ENCODE measurements at places on chromosomes 3 and 15. TPM values are rescaled to one million over a fixed set of nuclear protein-coding genes. Genes with fewer than 3 reads are reported as not detected.

DNA sequence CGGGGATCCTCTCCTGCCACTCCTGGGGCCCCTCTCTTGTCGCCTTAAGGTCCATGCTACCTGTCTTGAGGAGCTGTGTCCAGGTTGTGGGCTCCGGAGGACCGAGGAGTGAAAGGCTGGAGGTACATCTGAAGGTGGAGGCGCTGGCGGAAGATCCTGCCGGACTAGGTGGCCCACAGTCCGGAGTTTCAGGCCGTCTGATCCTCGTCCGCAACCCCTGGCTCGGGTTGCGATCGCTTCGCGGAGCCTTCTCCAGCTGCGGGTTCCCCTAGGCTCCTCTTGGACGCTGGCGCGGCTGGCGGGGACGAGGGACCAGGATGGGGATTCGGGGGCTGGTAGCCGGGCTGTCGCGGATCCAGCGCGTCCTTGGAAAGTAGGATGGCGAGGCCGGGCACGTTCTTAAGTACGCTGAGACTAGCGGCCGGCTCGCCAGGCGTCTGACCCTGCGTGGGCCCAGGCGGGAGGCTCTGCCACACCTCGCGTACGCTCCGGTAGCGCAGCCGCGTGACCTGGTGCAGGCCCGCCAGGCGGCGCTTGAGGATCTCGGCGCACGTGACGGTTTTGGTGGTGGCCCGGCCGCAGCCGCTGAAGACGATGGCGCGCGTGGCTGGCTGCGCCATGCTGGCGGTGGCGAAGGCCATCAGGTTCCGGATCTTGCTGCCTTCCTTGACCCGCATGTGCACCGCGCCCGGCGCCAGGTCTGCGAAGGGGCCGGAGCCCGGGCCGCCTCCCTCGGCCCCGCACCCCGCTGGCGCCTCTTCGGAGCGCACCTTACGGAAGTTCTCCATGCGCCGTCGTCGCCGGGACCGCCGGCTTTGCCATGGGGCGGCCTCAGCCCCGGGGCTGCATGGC, 550 bp downstream of the RPP25 start:
- DNase-seq = peak; percentile 73
- peak overlapping the region; percentile 31 for H3K27ac ChIP-seq
- H3K4me1 ChIP-seq = peaks cover 42% of the 10 kb centered on the region

DNA sequence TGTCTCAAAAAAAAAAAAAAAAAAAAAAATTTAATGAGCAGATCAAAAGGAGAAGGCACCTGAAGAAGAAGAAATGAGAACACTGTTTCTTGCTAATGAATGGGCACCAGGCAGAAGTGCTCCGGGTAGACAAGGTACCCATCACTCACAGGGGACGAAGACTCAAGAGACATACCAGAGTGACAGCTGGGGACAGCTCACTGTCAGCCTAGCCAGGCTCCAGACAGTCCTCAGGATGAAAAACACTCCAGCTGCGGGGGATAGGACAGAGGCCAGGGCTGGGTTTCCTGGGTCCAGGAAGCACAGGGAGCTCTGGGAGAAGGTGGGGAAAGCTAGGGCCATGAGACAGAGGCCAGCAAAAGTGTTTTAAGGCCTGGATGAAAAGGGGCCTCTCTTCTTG, 48.5 kb upstream of the PARL start:
- no peaks in the 10 kb centered on the region for H3K4me1 ChIP-seq
- no peak for DNase-seq
- no peak overlapping the region for H3K27ac ChIP-seq
- no peak overlapping the region for H3K4me3 ChIP-seq
- peaks cover 2% of the 10 kb centered on the region for H3K36me3 ChIP-seq

GRCh38 chr15:73550190-73550589, 83.0 kb downstream of the NPTN start:
- H3K4me1 ChIP-seq = peaks cover 2% of the 10 kb centered on the region
- H3K27me3 ChIP-seq = no peaks in the 10 kb centered on the region

- no peak for DNase-seq
- H3K4me1 ChIP-seq = peaks cover 26% of the 10 kb centered on the region
- H3K36me3 ChIP-seq = no peaks in the 10 kb centered on the region
- no peak overlapping the region for H3K4me3 ChIP-seq
Measured at GRCh38 chr3:112605285-112605684, 35.7 kb downstream of the CCDC80 start.

The SLC6A1 gene
- not detected for total RNA-seq

The CAMP gene
- not detected for total RNA-seq

DNA sequence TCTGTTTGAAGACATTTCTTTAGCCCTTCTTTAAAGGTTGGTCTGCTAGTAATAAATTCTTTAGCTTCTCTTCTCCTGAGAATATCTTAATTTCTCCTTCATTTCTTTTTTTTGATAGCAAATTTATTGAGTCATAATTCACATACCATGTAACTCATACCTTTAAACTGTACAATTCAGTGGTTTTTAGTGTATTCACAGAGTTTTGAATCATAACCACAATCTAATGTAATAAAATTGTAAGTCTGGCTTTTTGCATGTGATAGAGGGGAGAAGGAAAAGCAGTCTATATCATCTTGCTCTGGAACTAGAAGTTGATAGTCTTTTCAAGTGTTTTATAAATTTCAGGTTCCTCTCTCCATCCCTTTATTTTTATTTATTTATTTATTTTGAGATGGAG, 81.3 kb downstream of the APBA2 start:
- DNase-seq = no peak
- no peak overlapping the region for H3K4me3 ChIP-seq
- no peaks in the 10 kb centered on the region for H3K4me1 ChIP-seq
- H3K27ac ChIP-seq = no peak overlapping the region

DNA sequence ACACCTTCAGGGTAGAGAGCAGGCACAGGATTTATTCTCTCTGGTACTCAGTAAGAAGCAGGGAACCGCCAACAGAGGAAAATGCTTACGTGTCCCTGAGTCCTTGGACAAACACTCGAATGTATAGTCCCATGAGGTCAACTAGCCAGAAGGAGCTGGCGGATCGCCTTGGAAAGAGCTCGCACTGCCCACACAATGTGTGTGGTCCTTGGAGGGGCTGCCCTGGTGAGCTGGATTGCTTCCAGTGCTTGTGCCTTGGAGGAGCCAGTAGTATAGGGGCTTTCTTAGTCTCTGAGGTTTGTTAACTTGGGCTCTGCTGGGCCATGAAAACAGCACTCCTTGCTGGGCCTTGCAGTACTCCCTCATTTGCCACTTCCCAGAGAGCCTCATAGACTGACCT, 40.7 kb upstream of the VILL start:
- no peak for DNase-seq
- no peak overlapping the region for H3K4me3 ChIP-seq
- peaks cover 2% of the 10 kb centered on the region for H3K36me3 ChIP-seq

DNA sequence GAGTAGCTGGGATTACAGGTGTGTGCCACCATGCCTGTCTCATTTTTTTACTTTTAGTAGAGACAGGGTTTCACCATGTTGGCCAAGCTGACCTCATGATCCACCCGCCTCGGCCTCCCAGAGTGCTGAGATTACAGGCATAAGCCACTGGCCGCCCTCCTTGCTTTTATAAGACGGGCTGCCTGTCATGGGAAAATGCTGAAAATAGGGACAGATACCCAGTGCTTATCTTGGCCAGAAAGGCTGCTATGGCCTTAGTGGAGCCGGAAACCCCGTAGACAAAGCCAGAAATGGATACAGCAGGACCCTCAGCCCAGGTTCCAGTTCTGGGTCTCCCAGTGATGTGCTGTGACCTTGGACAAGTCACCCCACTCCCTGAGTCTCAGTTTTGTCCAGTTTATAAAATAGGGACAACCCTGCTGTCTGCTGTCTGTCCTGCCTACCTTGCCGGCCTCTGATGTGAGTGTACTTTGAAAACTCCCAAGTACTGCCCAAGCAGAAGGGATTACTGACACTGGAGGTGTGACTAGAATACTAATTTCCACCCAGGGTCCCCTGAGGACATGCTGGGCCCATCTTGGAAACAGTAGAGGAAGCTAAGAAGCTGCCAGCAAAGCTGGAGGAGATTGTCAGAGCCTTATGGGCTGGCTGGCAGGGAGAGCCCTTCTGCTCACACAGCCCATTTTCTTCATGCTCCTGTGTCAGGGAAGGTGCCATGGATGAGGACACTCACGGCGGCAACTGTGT, 59.6 kb downstream of the BDH1 start:
- no peak overlapping the region for H3K27ac ChIP-seq
- no peak overlapping the region for H3K4me3 ChIP-seq
- no peaks in the 10 kb centered on the region for H3K4me1 ChIP-seq
- DNase-seq = no peak
- no peaks in the 10 kb centered on the region for H3K36me3 ChIP-seq

DNA sequence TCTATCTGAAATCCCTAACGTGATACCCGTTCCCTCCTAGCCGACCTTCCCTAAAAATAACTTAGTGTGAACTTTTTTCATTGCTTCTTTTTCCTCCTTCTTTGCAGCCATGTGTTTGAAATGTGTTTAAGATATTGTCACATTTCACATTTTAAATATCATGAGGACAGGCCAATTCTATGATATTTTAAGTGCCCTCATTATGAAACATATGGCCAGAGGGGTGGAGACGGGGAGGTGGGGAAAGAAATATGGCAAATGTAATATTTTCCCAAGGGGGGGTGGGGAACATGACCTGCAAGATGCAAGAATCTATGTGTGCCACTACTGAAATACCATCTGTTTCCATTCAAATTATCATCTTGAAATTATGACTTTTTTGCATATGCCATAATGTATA, 1039.2 kb downstream of the AGBL1 start:
- H3K27me3 ChIP-seq = no peaks in the 10 kb centered on the region
- no peak overlapping the region for H3K4me3 ChIP-seq
- H3K36me3 ChIP-seq = no peaks in the 10 kb centered on the region
- H3K4me1 ChIP-seq = no peaks in the 10 kb centered on the region
- no peak for DNase-seq
- no peak overlapping the region for H3K27ac ChIP-seq

DNA sequence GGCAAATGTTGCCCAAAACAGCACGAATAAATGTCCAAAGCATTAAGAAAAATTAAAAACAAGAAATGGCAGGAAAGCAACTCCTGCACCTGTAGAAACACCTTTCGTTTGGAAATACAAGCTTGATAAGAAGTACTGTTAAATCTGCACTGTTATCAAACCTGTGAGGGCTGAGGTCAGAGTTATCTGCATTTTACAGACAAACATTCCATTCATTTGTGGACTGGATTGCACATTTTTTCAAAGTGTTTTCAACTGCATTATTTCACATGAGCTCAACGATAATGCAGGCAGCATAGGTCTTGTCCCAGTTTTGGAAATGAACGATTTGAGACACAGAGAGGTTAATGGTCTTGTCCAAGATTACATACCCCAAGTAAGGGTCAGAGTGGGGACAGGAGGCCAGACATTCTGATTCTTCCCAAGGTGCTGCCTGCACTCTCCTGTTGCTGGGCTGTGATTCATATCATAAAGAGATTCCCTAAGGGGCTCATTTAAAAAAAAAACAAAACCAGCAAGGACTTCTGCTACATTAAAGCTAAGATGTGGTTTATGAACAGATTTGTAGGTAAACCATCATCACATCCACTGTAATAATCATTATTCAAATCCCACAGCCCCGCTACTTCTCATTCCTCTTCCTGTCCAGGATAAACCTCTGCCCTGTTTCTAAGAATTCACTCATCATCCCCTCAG, 13.0 kb downstream of the GUCA1C start:
- DNase-seq = no peak
- no peaks in the 10 kb centered on the region for H3K4me1 ChIP-seq
- H3K27me3 ChIP-seq = no peaks in the 10 kb centered on the region

The SPATA12 gene
- not detected for total RNA-seq

The FBXO40 gene
- not detected for total RNA-seq

DNA sequence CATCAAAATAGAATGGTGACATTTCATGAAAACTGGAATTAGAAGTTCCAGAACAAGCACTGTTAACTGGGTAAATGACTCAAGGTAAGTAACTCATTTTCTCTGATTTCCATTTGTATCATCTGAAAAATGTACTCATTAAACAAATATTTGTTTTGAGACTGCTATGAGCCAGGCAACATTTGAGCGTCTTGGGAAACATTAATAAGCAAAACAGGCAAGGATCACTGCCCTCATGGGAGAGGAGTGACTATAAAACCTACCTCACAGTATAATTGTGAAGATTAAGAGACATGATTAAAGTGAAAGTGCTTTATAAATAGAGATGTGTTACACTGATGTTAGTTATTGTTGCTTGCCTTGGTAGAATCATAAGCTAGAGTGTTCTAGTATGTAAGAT, 711.8 kb upstream of the UBE2E2 start:
- DNase-seq = no peak
- H3K4me3 ChIP-seq = no peak overlapping the region
- no peaks in the 10 kb centered on the region for H3K36me3 ChIP-seq
- no peaks in the 10 kb centered on the region for H3K4me1 ChIP-seq

- H3K4me1 ChIP-seq = peaks cover 11% of the 10 kb centered on the region
- H3K27ac ChIP-seq = peak overlapping the region; percentile 38
- peaks cover 32% of the 10 kb centered on the region for H3K27me3 ChIP-seq
- H3K4me3 ChIP-seq = peak overlapping the region; percentile 70
Measured at GRCh38 chr3:23202203-23202920, 765 bp upstream of the UBE2E2 start.

DNA sequence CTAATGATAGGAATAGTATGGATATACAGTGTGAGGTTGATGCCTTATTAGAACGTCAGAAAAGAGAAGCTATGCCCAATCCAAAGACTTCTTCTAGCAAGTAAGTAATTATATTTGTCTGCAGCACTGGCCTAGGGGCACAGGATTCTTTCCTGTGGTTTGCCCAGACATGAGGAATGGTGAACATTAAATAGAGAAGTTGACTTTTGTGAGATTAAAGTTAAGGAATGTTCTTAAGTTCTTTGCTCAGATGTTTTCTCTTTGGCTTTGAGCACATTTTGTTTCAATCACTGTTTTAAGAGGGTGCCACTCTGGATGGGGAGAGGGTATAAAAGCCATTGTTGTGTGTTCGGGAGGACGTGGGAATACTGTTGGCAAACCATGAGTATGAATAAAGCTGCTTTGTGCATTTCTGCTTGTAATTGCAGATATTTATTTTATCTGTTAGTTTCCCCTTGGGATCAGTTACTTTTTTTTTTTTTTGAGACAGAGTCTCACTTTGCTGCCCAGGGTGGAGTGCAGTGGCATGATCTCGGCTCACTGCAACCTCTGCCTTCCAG, 8.3 kb downstream of the KIF23 start:
- peaks cover 15% of the 10 kb centered on the region for H3K4me1 ChIP-seq
- no peak overlapping the region for H3K4me3 ChIP-seq
- no peak overlapping the region for H3K27ac ChIP-seq
- DNase-seq = no peak

- H3K27me3 ChIP-seq = no peaks in the 10 kb centered on the region
- H3K4me3 ChIP-seq = no peak overlapping the region
- H3K27ac ChIP-seq = no peak overlapping the region
- DNase-seq = no peak
- H3K36me3 ChIP-seq = no peaks in the 10 kb centered on the region
- H3K4me1 ChIP-seq = peaks cover 2% of the 10 kb centered on the region
Measured at GRCh38 chr15:31155151-31155550, 53.6 kb upstream of the TRPM1 start.

DNA sequence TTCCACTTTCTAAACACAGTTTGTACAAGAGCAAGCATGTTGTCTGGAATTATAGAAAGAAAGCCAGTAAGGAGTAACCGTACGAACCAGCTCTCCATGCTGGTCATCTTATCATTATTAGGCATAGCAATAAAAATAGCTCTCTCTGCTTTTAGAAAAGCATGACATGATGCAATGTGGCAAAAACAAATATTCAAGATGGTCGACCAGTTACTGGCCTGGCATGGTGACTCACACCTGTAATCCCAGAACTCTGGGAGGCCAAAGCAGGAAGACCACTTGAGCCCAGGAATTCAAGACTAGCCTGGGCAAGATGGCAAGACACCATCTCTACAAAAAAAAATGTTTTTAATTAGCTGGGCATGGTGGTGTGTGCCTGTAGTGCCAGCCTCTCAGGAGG, 2.6 kb upstream of the MAP4 start:
- no peak overlapping the region for H3K27ac ChIP-seq
- DNase-seq = no peak
- no peak overlapping the region for H3K4me3 ChIP-seq
- peaks cover 30% of the 10 kb centered on the region for H3K4me1 ChIP-seq
- peaks cover 2% of the 10 kb centered on the region for H3K36me3 ChIP-seq
- H3K27me3 ChIP-seq = no peaks in the 10 kb centered on the region

The CEP97 gene
- total RNA-seq = 23.7 TPM

Data from activated CD4-positive, alpha-beta T cell treated with anti-CD3 and anti-CD28 coated beads, Interleukin-2, amount 10 ng/mL, durations not matched to agents 7 days and 5 days (primary cell).